ENCODE measurements at places on chromosomes 11 and 22. TPM values are rescaled to one million over a fixed set of nuclear protein-coding genes. Genes with fewer than 3 reads are reported as not detected.

Gene CCDC73
- 0.40 TPM for total RNA-seq

Gene PRR33
- not detected for total RNA-seq

Gene MIOX
- total RNA-seq = not detected

Gene SCUBE1
- 0.80 TPM for total RNA-seq

Gene LMO2
- total RNA-seq = 11.7 TPM

Gene DGCR6
- 1.6 TPM for total RNA-seq

Gene PHF5A
- 39.2 TPM for total RNA-seq

Gene NNMT
- total RNA-seq = 16.8 TPM

Gene OR5P2
- not detected for total RNA-seq

Gene PHF21B
- total RNA-seq = not detected

Gene MYEOV
- total RNA-seq = 4.7 TPM

Gene GNAZ
- 0.76 TPM for total RNA-seq

Gene IGSF22
- not detected for total RNA-seq

Gene TSPAN32
- total RNA-seq = not detected

Gene KDM4E
- not detected for total RNA-seq

Gene PLAAT5
- total RNA-seq = 0.16 TPM

Gene UPB1
- 0.12 TPM for total RNA-seq

Gene OR51B2
- total RNA-seq = not detected

Gene CRYBB1
- total RNA-seq = not detected

Gene LRRN4CL
- total RNA-seq = 1.1 TPM

Gene CARD18
- 4.4 TPM for total RNA-seq

Gene OR2D2
- 0.20 TPM for total RNA-seq

Gene DGCR2
- 46.6 TPM for total RNA-seq

Data from esophagus mucosa (tissue), 1 donor.